ENCODE measurements at places on chromosomes 5 and 9. TPM values are rescaled to one million over a fixed set of nuclear protein-coding genes. Genes with fewer than 3 reads are reported as not detected.

The FYB1 gene
- 9.9 TPM for total RNA-seq

The CD274 gene
- 2.1 TPM for total RNA-seq

The MARVELD2 gene
- 2.7 TPM for total RNA-seq

The SPATA31D4 gene
- not detected for total RNA-seq

The PTGS1 gene
- total RNA-seq = 2.3 TPM

The HRH2 gene
- 0.49 TPM for total RNA-seq

The ADRB2 gene
- total RNA-seq = 1.1 TPM

The NRARP gene
- total RNA-seq = 3.0 TPM

The PCDHB14 gene
- 0.06 TPM for total RNA-seq

The GPRIN1 gene
- total RNA-seq = 9.3 TPM

The NXNL2 gene
- 0.52 TPM for total RNA-seq

The PDZD2 gene
- 0.65 TPM for total RNA-seq

The SHISAL2B gene
- total RNA-seq = not detected

The KLF4 gene
- total RNA-seq = 36.8 TPM

The AIF1L gene
- total RNA-seq = 2.1 TPM

The TEX48 gene
- total RNA-seq = not detected

The ARHGEF28 gene
- 11.0 TPM for total RNA-seq

The VCP gene
- total RNA-seq = 300 TPM

The TMEFF1 gene
- 0.59 TPM for total RNA-seq

The EPB41L4B gene
- total RNA-seq = 33.9 TPM

The WNT8A gene
- not detected for total RNA-seq

The ZNG1C gene
- 70.7 TPM for total RNA-seq

The PCDHGB6 gene
- 0.13 TPM for total RNA-seq

The PCDHB4 gene
- total RNA-seq = 0.02 TPM

The MARCHF3 gene
- total RNA-seq = 1.3 TPM

The CER1 gene
- not detected for total RNA-seq

The FOXD4 gene
- total RNA-seq = 0.34 TPM

The SNCAIP gene
- total RNA-seq = not detected

The ANKRD55 gene
- total RNA-seq = 0.06 TPM

The CAMK4 gene
- total RNA-seq = not detected

The ITK gene
- total RNA-seq = 0.43 TPM

The TENT4A gene
- total RNA-seq = 23.9 TPM

The CDX1 gene
- not detected for total RNA-seq

The ANKRD33B gene
- 8.0 TPM for total RNA-seq

The PPP3R2 gene
- not detected for total RNA-seq

The S1PR3 gene
- 103 TPM for total RNA-seq

The SPINK13 gene
- total RNA-seq = 0.31 TPM

The ZNF462 gene
- total RNA-seq = 2.7 TPM

The CEL gene
- total RNA-seq = 0.69 TPM

The FREM1 gene
- total RNA-seq = not detected

The CARD6 gene
- 2.3 TPM for total RNA-seq

Measured in A549 treated with dexamethasone at 1 μM for 4 hours (cell line).